ENCODE measurements at places on chromosomes 12 and 14.

GRCh38 chr12:125406131-125406530 is 340.9 kb downstream of the AACS start:
- DNase-seq, result no peak

GRCh38 chr12:85883763-85884162 is 9.7 kb downstream of the NTS start:
- DNase-seq, result no peak

- no peak for DNase-seq
Measured at GRCh38 chr12:69275471-69275891, 36.1 kb downstream of the CPSF6 start.

DNA sequence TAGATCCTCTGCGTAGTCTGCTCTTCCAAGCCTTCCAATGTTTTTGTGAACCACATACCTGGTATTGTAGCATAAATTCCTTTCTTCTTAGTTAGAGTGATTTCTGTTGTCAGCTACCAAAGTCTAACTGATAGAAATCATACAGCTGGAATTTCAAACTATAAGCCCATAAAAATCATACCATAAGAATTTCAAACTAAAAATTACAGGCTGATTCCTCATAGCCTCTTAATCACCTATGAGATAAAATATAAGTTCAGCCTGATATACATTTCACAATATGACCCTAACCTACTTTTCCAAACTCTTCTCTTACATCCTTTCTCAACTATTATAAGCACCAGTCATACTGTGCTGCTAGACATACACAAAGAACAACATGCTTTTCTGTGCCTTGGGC is 64.8 kb downstream of the PTHLH start:
- no peak for DNase-seq

DNA sequence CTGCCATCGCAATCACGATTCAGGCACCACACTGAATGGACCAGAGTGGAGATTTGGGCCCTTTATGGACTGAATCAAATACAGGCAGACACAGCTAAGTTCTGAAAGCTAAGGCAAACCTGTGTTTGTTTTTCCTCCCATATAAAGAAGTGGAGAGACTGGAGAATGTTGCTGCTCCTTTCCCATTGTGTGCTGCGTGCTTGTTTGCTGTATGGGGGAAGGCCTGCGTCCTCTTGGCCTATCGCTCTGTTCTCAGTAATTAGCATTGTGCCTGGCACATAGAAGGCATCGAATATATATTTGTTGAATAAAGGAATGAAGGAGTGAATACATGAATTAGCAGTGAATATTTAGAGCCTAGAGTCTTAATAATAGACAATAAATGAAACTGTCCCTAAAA is 12.4 kb downstream of the ST8SIA1 start:
- DNase-seq, result no peak

GRCh38 chr12:103556890-103557627 is 30.0 kb upstream of the STAB2 start:
- DNase-seq, result no peak

- DNase-seq, result no peak
Measured at GRCh38 chr14:21498540-21499526, 12.3 kb downstream of the METTL3 start.

DNA sequence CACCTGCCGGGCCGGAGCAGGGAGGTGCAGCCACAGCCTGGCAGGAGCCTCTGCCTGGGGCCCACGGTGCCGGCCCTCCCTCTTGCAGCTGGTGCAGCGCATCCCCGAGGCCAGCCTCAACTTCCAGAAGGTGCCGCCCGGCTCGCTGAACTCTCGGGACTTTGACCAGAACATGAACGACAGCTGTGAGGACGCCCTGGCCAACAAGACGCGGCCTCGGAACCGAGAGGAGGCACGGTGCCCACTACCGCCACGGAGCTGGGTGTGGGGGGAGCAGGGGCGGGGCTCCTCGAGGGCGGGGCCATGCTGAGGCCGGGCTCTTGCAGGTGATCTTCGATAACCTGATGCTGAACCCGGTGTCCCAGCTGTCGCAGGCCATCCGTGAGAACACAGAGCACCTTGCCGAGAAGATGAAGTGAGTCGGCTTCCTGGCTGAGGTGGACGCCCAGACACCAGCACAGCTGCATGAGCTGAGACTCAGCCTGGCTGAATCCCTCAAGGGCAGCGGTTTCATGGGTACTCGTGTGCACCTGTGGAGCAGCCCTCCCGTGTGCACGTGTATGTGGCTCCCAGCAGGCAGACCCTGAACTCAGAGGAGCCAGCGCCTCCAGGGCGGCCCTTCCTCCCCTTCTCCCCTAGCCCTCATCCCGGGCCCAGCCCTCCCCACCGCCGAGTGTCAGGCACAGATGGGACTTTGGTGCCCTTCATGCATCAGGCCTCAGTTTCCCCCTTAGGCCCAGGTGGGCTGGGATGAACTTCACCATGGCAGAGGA is 28.6 kb downstream of the CEP170B start:
- no peak for DNase-seq

- no peak for DNase-seq
Measured at GRCh38 chr12:70317781-70318180, 48.3 kb upstream of the KCNMB4 start.

DNA sequence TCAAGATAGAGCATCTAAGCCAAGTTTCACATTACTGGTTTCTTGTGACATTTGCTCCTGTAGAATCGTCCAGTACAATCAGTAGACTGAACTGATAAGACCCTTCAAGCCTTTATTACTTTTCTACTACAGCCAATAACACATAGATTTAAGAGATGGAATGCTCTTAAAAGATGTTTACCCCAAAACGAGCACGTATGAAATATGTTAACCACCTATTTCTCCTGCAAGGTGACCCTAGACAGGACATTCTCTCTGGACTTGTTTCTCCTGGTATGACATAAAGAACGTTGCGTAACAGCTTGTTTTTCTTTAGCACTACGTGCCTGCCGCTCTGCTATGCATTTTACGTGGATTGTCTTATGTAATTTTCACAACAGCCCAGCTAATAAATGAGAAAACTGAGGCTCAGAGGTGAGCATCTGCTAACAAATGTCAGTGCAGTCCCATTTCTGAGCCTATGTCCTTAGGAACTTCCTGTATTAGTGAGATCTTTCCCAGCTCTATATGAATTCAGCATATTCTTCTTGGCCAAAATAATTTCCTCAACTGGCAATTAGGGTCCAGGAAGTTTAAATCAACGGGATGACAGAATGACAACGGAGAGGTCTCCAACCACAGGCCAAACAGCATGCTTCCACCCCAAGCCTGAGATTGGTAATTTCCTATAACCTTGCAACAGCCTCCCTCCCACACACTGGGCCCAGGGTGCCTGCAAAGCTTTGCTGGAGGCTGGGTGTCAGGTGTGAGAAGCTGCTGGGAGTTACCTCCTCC is 3.7 kb downstream of the NFKBIA start:
- peak; percentile 73 for DNase-seq

DNA sequence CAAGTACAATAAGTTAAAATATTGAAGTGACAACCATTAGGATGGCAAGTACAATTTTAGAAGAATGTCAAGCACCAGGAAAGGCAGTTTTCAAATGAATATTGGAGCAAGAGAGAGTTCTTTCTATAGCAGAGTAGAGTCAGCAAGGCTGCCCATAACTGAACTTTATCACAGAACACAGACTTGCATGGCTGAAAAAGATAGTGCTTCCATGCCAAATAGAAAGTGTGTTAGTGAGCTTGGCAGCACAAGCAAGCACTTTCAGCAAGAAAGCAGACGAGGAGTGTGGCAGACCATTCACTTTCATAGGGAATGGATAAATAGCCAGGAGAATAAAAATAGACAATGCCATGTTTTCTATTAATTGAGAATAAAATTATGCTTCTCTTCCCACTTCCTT is 647.0 kb upstream of the MGAT4C start:
- no peak for DNase-seq

DNA sequence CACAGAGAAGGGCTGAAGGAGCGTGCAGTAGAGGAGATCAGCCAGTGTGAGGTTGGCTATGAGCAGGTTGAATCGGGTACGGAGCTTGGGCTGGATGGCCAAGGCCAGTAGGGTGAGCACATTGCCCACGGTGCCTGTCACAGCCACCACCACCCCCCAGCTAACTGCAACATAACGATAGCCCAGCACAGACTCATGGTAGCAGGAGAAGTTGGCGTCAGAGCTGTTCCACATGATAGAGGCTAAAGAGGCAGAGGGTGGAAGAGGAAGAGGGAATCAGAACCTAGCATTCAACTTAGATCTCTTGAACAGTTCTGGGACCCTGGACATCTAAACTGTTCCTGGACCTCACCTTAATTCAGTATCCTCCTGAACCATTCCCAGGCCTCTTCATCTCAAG is 668 bp downstream of the GPR84 start:
- DNase-seq, result no peak

- DNase-seq, result no peak
Measured at GRCh38 chr12:96434107-96434506, 33.9 kb upstream of the CDK17 start.

DNA sequence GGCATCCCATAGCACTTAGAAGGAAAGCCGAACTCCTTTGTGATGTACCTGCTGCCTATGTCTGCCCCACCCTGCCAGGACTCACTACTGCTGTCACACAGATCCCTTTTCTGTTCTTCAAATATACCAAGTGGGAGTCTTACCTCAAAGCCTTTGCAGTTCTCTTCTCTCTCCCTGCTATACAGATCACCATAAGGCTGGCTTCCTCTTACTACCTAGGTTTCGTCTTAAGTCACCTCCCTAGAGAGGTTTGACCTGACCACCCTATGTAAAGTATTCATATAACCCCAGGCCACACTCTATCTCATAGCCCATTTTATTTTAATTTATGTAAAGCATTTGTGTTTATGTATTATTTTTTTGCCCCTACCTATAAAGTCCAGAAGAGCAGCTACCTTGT is 117.6 kb downstream of the CRADD start:
- DNase-seq, result no peak

- no peak for DNase-seq
Measured at GRCh38 chr14:88146881-88147649, 142.1 kb downstream of the GPR65 start.

DNA sequence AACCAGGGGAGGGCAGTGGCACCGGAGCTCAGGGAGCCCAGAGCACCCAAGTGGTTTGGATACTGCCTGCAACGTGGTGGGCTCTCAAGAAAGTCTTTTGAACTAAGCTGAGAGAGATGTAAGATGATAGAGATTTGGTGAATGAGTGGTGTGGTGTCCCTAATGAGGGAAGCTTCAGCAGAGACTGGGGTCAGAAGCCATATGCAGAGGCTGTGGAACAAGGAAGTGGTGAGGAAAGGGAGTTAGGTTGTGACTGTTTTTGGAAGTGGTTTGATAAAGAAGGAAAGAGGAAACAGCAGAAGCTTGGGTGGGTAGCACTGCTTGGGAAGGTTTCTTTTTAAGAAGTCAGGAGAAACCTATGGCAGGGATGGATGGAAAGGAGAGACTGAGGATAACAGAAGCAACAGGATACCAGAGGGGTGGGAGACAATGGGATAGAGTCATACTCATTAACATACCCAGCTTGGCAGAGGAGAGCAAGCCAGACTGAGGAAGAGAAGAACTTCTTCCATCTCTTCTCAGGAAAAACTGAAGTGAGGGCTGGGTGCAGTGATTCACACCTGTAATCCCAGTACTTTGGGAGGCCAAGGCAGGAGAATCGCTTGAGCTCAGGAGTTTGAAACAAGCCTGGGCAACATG is 24.1 kb downstream of the SLC4A8 start:
- no peak for DNase-seq

GRCh38 chr12:78562368-78563205 is 302.0 kb upstream of the SYT1 start:
- DNase-seq, result no peak

GRCh38 chr14:77148510-77149231 is 7.1 kb upstream of the ZDHHC22 start:
- DNase-seq, result no peak

- DNase-seq, result no peak
Measured at GRCh38 chr14:63394841-63395240, 76.1 kb upstream of the GPHB5 start.

GRCh38 chr12:108449478-108449877 is 65.6 kb upstream of the FICD start:
- DNase-seq, result no peak

DNA sequence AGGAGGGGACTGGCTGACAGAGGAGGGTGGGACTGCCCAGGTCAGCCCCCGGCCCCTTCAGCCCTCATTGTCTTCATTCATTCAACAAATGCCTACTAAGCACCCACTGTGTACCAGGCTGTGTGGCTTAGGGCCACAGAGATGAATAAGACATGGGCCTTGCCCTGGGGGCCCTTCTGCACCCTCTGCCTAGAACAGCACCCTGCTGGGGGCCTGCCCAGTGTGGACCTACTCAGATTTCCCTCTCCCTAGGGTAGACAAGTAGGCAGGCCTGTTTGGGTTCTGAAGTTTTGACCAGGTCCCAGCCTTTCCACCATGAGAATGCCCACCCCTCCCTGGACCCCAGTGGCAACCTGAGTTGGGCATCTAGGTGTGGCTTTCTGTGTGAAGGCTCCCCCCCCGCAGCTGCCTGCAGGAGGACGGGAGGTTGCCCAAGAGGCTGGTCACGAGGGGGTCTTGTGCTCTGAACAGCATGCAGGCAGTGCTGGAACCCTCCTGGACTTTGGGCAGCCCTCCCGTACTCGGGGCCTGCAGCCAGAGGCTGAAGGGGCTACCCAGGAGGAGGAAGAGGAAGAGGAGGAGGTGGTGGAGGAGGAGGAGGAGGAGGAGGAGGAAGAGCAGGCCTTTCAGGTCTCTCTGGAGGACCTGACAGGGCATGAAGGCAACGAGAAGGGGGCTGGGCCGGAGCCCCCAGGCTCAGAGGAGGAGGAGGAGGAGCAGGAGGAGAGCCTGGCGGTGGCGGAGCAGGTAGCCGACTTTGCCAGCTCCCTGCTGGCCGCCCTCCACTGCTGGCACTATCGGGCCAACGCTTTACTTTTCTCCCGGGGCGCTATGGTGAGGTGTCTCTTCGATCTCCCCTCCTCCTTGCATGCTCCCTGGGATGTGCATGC is 33.4 kb downstream of the PLEKHG3 start:
- no peak for DNase-seq

- DNase-seq, result no peak
Measured at GRCh38 chr12:111846016-111846415, 4.0 kb downstream of the MAPKAPK5 start.

- DNase-seq, result no peak
Measured at GRCh38 chr12:111766608-111767361, at the start of gene ALDH2. ALDH2 (plus strand) TSS chr12:111766933; CDS start chr12:111766983, 50 bp downstream.
